ENCODE measurements at places on chromosomes 6 and 20.

- no peak for DNase-seq
These were observed 46.9 kb upstream of the CD93 start for GRCh38 chr20:23132930-23133559.

DNA sequence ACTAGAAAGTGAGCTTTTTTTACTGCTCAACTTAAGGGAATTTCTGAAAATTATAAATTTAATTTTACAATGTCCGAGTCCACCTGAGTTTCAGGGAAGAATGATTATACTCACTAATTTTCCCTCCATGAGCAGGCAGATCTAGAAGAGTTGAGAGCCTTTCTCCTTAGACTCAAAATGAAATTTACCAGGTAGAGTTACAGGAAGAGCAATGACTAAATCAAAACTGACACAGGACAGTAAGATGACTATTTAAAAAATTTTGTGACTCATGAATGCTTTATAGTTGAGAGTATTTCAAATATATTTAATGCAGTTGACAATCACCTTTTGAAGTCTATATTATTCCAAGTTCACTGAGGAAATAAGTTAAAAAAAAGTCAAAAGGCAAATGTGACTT lies 198.1 kb upstream of the NRSN1 start:
- no peak for DNase-seq

- no peak for DNase-seq
These were observed 17.8 kb upstream of the HMGN4 start for GRCh38 chr6:26520237-26520849.

GRCh38 chr6:14747881-14748520 lies 497.9 kb upstream of the JARID2 start:
- DNase-seq: no peak

GRCh38 chr6:45215759-45216158 lies 112.4 kb upstream of the RUNX2 start:
- DNase-seq: no peak

- DNase-seq: no peak
These were observed 111.3 kb downstream of the BANF2 start for GRCh38 chr20:17810847-17811627.

DNA sequence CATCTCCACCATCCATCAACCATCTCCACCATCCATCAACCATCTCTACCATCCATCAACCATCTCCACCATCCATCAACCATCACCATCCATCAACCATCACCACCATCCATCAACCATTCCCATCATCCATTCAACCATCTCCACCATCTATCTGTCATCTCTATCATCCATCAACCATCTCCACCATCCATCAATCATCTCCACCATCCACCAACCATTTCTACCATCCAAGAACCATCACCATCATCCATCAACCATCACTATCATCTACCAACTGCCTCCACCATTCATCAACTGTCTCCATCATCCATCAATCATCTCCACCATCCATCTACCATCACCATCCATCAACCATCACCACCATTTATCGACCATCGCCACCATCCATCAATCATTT lies 78.8 kb upstream of the CDH4 start:
- DNase-seq: no peak

DNA sequence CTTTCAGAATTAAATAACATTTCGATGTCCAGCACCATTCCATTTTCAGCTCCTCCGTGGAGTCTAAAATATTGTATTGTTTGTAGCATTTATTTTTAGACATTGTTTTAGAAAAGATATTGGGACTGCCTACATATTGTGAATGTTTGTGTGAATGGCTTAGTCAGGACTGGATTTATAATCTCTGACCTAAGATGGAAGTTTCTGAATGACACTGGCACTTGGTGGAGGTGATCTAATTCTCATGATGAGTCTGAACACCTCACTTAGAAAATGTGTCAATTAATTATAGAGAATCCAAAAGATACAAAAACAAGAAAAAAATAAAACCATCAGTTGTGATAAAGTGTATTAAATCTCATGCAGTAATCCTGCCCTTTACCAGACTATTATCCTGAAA lies 60.8 kb upstream of the HBS1L start:
- DNase-seq: no peak

DNA sequence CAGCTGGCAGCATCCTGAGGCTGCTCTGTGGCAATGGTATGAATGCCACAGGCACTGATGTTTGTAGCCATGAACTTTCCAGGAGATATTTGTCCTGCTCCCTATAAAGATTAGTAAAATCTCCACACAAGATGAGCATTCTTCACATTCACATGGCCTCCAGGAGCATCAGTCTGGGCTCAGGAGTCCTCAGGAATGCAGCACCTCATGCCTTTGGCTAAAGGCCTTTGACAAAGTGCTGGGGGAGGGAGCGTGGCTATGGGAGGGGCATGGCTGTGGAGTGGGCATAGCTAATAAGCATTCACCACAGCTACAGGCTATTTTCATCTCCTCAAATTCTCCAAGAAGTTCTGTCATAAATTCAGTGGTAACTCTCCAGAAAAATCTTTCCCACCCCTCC lies 90.5 kb upstream of the LY86 start:
- DNase-seq: no peak
